ENCODE measurements at places on chromosomes 3 and 15.

GRCh38 chr3:160413613-160414248 is 14.3 kb downstream of the SMC4 start:
- peak; percentile 64 for DNase-seq

DNA sequence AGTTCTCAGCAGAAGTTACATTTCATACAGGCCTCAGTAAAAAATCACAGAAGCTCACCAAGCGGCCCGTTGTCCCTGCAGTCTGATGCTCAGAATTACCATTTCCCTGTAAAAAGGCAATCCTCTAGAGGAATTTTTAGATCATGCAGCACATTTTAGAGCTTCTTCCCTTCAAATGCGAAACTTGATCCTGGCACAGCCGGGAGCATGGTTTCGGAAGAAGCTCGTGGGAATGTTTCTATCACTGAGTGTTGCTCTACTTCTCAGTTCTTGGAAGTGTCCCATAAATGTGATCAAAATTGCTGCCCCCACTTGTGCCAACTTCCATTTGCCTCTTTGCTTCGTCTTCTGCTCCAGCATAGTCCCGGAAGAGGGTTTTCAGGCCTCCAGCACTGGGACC is 3.8 kb upstream of the H1-8 start:
- no peak for DNase-seq

DNA sequence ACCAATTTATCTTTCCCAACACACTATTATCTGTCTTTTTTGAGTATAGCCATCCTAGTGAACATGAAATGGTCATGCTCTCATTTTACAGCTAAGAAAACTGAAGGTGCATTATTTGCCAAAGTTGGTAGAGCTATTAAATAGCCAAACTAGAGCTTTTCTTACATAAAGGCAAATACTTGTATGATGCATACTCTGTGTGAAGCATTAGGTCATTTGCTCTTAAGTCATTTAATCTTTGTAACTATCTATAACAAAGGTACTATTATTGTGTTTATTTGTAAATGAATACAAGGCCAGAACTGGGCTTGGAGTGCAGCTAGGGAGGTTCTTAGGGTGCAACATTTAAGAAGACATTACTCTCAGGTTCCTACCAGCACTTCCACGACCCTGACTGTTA is 123.7 kb downstream of the THSD4 start:
- DNase-seq, result no peak

- no peak for DNase-seq
Observed at GRCh38 chr3:127761441-127761801, 60.9 kb downstream of the MGLL start.

DNA sequence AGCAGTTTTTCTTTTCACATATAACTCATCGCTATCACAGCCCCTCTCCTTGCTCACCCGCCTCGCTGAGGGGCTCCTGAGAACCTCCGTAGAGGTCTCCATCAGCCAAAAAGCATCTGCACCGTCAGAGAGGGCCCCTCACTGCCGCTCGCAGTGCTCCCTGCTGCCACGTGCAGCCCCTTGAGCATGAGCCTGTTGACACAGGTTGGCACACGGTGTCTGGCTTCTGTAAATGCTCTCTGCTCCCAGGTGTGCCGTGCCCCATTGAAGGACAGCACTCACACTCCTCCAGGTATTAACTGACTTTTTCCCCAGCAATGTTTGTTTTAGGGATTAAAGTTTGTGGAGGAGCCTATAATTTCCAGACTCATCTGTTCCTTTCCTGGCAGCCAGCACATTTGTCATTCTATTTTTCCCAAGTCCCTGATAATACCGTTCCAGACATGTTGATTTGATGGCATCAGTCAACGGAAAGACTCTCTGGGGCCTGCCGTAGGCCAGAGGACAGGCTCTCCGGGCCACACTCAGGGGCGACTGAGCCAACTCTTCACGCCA is 2.1 kb upstream of the FURIN start:
- peak; percentile 46 for DNase-seq
